ENCODE measurements at places on chromosomes 2 and 18. TPM values are rescaled to one million over a fixed set of nuclear protein-coding genes. Genes with fewer than 3 reads are reported as not detected.
A peak's percentile ranks its signal among the peaks of the same experiment; 100 is the strongest.

RAB27B gene
- 21.5 TPM for total RNA-seq

TCF7L1 gene
- total RNA-seq, result 14.7 TPM

FAM117B gene
- total RNA-seq, result 6.6 TPM

GRCh38 chr2:207939342-207940108 is 85.8 kb downstream of the PLEKHM3 start:
- peaks cover 17% of the 10 kb centered on the region for H3K4me1 ChIP-seq
- H3K27me3 ChIP-seq, result no peaks in the 10 kb centered on the region
- no peak overlapping the region for H3K4me3 ChIP-seq
- H3K36me3 ChIP-seq, result peaks cover 3% of the 10 kb centered on the region
- peak overlapping the region; percentile 56 for H3K27ac ChIP-seq
- DNase-seq, result no peak

DNA sequence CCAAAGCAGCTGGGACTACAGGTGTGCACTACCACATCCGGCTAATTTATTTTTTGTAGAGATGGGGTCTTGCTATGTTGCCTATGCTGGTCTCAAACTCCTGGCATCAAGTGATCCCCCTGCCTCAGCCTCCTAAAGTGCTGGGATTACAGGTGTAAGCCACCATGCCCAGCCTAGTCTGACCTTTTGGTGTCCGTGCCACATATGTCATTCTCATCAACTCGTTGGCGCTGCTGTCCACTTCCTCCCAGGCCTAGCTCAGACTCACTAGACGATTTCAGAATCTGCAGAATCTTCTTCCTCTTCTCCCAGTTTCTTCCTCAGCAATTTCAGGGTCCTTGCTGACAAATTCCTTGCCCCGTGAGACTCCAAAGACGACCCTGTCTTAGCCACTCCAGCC is 39.8 kb upstream of the DNMT3A start:
- no peak for DNase-seq
- no peak overlapping the region for H3K4me3 ChIP-seq
- no peaks in the 10 kb centered on the region for H3K27me3 ChIP-seq
- no peak overlapping the region for H3K27ac ChIP-seq
- peaks cover 2% of the 10 kb centered on the region for H3K36me3 ChIP-seq

DNA sequence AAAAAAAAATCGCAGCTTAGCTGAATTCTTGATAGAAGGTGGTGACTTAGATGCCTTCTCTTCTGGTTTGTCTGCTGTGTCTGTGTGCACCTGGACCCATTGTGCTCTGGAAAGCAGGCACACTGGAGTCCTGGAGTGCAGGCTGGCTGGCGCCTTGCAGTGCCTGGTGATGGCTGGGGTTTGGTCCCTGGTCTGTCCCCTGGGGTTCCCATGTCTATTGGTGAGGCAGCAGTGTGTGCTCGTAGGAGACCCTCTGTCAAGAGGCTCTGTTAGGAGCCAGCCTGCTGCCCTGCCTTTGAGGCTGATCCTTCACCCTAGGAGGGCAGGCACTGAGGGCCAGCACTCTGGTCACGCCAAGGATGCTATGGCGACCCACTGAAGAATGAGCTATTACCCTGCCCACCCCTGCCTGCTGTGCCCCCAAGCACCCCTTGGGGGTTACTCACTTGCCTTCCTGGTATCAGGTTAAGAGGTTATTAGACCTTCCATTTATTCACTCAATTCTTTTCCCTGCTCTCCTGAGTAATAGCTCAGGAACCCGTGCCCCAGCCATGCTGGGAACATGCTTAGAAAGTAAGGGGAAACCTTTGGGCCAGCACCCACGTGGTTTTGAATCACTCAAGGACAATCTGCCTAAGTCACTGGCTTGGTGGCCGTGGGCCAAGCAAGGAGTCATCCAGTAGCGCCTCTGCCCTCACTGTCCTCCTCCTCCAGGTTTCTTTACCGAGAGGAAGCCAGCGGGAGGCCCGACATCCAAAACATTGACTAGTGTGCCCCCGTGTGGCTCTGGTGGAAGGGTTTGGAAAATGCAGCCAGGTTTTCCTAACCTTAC is 284.5 kb downstream of the PRKCE start:
- peak; percentile 90 for DNase-seq
- peak overlapping the region; percentile 47 for H3K27ac ChIP-seq
- peaks cover 27% of the 10 kb centered on the region for H3K4me1 ChIP-seq
- H3K4me3 ChIP-seq, result no peak overlapping the region

DNA sequence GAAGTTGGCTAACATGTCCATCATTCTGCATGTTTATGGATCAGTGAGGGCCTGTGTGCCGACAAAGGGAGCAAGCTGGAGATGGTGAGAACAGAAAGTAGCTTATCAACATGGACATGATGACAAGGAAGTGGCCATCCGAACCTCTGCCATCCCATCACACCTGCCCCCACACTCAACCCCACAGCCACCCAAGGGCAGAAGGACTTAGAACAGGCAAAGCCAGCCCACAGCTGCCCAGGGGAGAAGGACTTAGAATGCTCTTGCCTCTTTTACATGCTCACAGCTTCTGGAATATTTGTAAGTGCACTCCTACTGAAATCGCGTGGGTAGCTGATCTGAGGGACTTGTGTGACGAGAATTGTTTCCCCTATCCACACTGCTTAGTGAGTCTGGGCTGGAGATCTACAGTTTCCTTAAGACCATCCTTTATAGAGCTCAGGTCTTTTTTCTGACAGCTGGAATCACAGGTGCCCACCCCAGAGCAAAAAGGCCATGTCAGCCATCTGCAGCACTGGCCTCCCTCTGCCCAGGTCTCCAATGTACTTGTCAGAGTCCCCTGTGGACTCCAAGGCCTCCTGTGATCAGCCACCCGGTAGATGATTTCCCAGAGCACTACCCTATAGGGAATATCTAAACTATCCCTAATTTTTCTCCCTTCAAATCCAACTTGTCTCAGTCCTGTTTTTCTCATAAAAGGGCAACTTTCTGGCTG is 154.1 kb downstream of the SMAD7 start:
- peaks cover 6% of the 10 kb centered on the region for H3K36me3 ChIP-seq
- no peaks in the 10 kb centered on the region for H3K4me1 ChIP-seq
- no peak for DNase-seq
- no peak overlapping the region for H3K27ac ChIP-seq
- H3K27me3 ChIP-seq, result no peaks in the 10 kb centered on the region

DNA sequence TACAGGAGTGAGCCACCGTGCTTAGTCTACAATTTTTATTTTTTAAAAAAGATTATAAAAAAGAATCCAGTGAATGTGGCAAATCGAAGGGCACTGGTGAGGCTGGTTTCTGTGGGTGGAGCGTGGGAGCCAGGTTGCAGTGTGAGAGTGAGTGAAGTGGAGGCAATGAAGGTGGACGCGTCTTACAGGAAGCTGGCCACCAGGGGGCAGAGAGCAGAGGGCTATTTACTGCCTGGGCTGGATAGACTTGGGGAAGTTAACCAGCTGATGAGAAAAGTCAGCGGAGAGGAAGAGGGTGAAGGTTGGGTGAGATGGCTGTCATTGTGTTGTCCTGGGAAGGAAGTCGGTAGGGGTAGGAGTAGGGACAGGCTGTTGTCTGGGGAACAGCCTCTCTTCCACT is 6.8 kb downstream of the SCTR start:
- no peaks in the 10 kb centered on the region for H3K36me3 ChIP-seq
- H3K27me3 ChIP-seq, result peaks cover 4% of the 10 kb centered on the region
- H3K4me1 ChIP-seq, result no peaks in the 10 kb centered on the region
- H3K4me3 ChIP-seq, result no peak overlapping the region
- peak; percentile 39 for DNase-seq
- H3K27ac ChIP-seq, result no peak overlapping the region

GRCh38 chr2:237025090-237025865 is 60.4 kb upstream of the COPS8 start:
- H3K27ac ChIP-seq, result no peak overlapping the region
- H3K4me1 ChIP-seq, result no peaks in the 10 kb centered on the region
- no peak overlapping the region for H3K4me3 ChIP-seq
- no peaks in the 10 kb centered on the region for H3K27me3 ChIP-seq
- no peak for DNase-seq
- no peaks in the 10 kb centered on the region for H3K36me3 ChIP-seq

DNA sequence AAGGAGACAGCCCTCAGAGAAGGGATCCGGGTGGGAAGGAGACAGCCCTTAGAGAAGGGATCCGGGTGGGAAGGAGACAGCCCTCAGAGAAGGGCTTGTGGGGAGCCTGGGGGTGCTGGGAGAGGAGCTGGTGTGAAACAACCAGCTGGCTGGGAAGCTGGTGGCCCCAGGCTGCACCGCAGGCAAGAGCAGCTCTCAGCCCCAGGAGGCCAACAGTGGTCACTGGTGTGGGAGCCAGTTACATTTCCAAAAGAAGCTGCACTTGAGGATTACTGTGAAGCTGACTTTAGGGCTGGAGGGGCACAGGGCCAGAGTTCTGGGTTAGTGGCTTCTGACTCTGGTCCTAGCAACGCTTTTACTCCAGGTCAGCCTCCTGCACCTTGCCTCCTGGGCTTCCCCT is 3.3 kb downstream of the HES6 start:
- H3K4me1 ChIP-seq, result peaks cover 1% of the 10 kb centered on the region
- DNase-seq, result no peak
- no peak overlapping the region for H3K4me3 ChIP-seq
- no peaks in the 10 kb centered on the region for H3K36me3 ChIP-seq

GRCh38 chr2:9300829-9301453 is 94.3 kb downstream of the ASAP2 start:
- H3K4me1 ChIP-seq, result no peaks in the 10 kb centered on the region
- no peaks in the 10 kb centered on the region for H3K36me3 ChIP-seq
- DNase-seq, result peak; percentile 25

DNA sequence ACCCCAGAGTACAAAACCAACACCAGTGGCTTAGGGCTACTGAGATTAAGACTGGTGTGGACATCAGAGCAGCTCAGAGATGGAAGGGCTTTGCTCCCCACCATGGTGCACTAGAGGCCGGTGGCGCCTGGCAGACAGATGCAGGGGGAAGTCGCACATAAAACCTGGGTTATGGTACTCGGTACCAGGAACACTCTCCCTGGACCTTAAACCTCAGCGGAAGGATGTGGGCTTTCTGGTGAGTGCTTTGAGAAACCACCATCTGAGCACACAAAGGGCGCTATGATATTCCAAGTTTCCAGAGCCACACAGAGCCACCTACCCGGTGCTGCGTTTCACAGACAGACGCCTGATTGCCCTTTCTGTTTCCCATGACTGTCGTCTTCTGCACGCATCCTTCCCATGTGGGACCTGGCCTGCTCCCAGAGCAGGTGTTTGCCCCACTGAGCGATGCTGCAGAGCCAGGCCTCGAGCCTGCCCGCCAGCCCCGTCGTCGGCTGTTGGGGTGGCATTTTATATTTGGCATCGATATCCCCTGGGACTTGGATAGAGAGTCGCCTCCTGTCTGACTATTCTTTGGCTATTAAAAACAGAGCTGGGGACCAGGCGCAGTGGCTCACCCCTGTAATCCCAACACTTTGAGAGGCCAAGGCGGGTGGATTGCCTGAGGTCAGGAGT is 89.5 kb upstream of the ODC1 start:
- H3K36me3 ChIP-seq, result no peaks in the 10 kb centered on the region
- no peak overlapping the region for H3K4me3 ChIP-seq
- no peak for DNase-seq

GRCh38 chr2:181177376-181177775 is 197.0 kb downstream of the UBE2E3 start:
- peaks cover 11% of the 10 kb centered on the region for H3K4me1 ChIP-seq
- H3K27ac ChIP-seq, result no peak overlapping the region
- H3K27me3 ChIP-seq, result no peaks in the 10 kb centered on the region
- no peak overlapping the region for H3K4me3 ChIP-seq
- DNase-seq, result no peak

DNA sequence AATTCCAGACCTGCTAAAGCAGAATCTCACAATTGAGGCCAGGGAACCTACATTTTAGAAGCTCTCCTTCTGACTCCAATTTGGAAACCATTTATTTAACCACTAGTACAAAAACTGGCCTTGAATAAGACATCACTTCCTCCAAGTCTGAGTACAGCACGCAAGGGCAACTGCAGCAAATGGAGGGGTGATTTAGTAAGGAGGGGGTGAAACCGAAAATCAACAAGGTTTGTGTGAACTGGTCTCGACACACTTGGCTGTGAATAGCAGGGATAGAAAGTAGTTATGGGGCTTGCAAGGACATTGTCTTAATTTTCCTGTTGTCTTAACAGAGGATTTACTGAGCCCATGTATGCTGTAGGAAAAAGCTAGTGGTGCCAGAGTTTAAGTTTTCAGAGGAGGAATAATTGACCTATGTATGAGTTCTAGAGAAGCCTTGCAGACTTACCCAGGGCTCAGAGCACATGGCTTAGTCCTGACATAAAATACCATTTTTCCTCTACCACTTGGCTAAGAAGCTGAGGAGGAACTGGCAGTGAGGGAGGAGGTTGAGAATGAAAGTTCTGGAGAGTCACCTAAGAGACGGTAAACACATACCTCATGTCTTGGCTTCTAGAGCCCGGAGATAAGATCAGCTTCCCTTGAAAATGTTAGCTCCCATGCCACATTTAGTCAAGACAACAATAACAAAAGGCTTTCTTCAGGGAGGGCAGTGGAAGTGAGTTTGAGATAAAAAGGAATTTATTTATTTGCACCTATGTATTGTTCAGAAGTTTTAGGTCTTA is 114.8 kb downstream of the SMAD2 start:
- H3K36me3 ChIP-seq, result no peaks in the 10 kb centered on the region
- DNase-seq, result no peak
- no peak overlapping the region for H3K4me3 ChIP-seq
- H3K27ac ChIP-seq, result no peak overlapping the region

DNA sequence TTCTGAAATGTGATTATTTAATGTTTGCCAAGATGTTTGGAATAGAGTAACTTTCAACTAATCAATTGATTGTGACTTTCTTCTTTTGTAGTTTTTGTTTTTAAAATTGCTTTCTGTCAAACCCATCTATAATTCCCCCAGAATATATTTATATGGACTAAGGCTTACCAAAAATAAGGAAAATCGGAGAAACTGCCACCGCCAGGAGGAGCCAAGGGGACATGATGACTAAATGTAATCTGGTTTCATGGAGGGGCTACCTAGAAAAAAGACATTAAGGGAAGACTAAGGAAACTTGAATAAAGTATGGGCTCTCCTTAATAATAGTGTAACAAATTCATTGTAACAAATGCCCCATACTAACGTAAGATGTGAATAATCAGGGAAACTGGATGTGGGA is 19.5 kb downstream of the BOLA3 start:
- no peaks in the 10 kb centered on the region for H3K4me1 ChIP-seq
- DNase-seq, result no peak
- no peak overlapping the region for H3K27ac ChIP-seq
- peaks cover 14% of the 10 kb centered on the region for H3K27me3 ChIP-seq
